ENCODE measurements at places on chromosomes 16 and 17. TPM values are rescaled to one million over a fixed set of nuclear protein-coding genes. Genes with fewer than 3 reads are reported as not detected.

The MT3 gene
- total RNA-seq, result not detected

The SBK1 gene
- not detected for total RNA-seq

The C1QL1 gene
- 0.31 TPM for total RNA-seq

The ODAD4 gene
- total RNA-seq, result 0.20 TPM

The CCL11 gene
- total RNA-seq, result 2.2 TPM

The MMP25 gene
- not detected for total RNA-seq

The ST6GALNAC1 gene
- total RNA-seq, result not detected

The RUNDC1 gene
- 9.4 TPM for total RNA-seq

The OTOP3 gene
- total RNA-seq, result not detected

The SOX9 gene
- total RNA-seq, result 54.9 TPM

The GNG13 gene
- total RNA-seq, result not detected

The ACSM3 gene
- 8.1 TPM for total RNA-seq

The P2RX5 gene
- 1.2 TPM for total RNA-seq

The KRTAP4-4 gene
- not detected for total RNA-seq

The CACNG5 gene
- total RNA-seq, result not detected

The NR1D1 gene
- total RNA-seq, result 4.1 TPM

The ZNF48 gene
- total RNA-seq, result 2.4 TPM

The USB1 gene
- total RNA-seq, result 14.4 TPM

The PRDM7 gene
- not detected for total RNA-seq

The UBE2O gene
- 25.5 TPM for total RNA-seq

The SNX20 gene
- total RNA-seq, result not detected

The TEX19 gene
- total RNA-seq, result not detected

The SPNS3 gene
- total RNA-seq, result not detected

The BFAR gene
- 55.3 TPM for total RNA-seq

The TP53TG3F gene
- total RNA-seq, result not detected

The CNGB1 gene
- not detected for total RNA-seq

The PSMC5 gene
- total RNA-seq, result 80.7 TPM

The GDPD3 gene
- total RNA-seq, result 1.00 TPM

The NLRC5 gene
- 5.6 TPM for total RNA-seq

The NEUROD2 gene
- not detected for total RNA-seq

The DNAI2 gene
- not detected for total RNA-seq

The NRN1L gene
- not detected for total RNA-seq

The NUPR1 gene
- 40.7 TPM for total RNA-seq

The TBC1D3E gene
- total RNA-seq, result not detected

The NGFR gene
- total RNA-seq, result 9.8 TPM

The DRG2 gene
- 32.1 TPM for total RNA-seq

The PPP1R27 gene
- total RNA-seq, result not detected

The RNF157 gene
- total RNA-seq, result 0.10 TPM

The KRTAP1-5 gene
- total RNA-seq, result not detected

The IFT20 gene
- 47.0 TPM for total RNA-seq

The KRTAP9-8 gene
- total RNA-seq, result not detected

All from cardiac ventricle fibroblast (primary cell).